ENCODE measurements at places on chromosomes 5 and 9.

- no peak for DNase-seq
Measured at GRCh38 chr9:126842977-126843799, 17.3 kb upstream of the ZBTB34 start.

DNA sequence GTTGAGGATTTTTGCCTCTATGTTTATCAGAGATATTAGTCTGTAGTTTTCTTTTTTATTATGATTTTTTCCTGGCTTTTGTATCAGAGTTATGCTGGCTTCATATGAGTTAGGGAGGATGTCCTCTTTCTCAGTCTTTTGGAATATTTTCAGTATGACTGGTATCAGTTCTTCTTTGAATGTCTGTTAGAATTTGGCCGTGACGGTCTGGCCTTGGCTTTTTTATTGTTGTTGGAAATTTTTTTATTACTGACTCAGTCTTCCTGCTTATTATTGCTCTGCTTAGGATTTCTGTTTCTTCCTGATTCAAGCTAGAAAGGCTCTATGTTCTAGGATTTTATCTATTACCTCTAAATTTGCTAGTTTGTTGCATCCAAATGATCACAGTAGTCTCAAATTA, 421.9 kb downstream of the CDH10 start:
- DNase-seq = no peak

GRCh38 chr9:8036914-8037524, 237.4 kb upstream of the DMAC1 start:
- DNase-seq = no peak

DNA sequence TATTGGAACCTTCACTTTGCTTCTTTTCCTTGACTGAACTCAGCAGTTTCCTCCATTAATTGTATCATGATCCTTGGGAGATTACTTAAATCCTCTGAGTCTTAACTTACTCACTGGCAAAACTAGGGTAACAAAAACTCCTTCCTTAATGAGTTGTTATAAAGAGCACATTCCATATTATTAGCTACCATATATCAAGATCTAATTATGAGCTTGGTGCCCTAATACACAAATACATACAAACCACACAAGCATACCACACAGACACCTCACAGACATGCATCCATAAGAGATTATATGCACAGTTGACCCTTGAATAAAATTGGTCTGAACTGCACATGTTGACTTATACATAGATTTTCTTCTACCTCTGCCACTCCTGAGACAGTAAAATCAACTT, 2.5 kb upstream of the SPINK7 start:
- DNase-seq = no peak

DNA sequence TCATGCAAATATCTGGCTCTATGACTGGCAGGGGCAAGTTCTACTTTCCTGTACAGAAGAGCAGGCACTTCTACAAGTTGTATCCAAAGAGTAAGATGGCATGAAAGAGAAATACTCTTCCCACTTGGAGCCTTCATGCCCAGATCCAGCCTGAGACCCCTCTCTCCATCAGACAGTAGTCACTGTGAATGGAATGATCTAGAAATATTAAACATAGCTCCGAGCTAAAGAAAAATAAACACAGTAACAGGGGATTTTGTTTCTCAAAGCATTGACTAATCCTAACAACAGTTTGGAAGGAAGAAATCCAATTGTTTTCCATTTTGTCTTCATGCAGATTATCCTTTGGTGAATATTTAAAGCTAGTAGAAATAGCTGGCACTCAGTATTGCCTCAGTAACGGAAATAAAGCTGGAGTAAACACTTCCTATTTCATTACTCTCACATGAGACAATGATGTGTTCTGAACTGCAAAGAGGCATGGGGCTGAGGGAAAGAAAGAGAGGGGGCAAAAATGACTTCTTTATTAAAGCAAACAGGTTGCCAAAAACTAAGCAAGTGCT, 100.0 kb downstream of the SEMA5A start:
- no peak for DNase-seq

GRCh38 chr5:5135957-5136676, 4.0 kb upstream of the ADAMTS16 start:
- no peak for DNase-seq

DNA sequence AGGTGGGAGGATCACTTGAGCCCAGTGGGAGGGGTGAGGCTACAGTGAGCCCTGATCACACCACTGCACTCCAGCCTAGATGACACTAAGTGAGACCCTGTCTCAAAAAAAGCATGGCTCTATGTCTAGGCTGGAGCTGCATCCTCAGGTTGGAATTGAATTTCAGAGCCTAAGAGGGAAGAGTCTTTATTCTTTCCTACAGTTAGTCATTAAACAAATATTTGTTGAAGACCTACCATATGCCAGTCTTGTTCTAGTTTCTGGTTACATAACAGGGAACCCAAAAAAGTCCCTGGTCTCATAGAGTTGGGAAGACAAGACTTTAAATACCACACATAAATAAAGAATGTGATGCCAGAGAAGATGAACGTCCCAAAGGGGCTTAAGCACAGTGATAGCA, 6.9 kb upstream of the GRPEL2 start:
- DNase-seq = no peak

DNA sequence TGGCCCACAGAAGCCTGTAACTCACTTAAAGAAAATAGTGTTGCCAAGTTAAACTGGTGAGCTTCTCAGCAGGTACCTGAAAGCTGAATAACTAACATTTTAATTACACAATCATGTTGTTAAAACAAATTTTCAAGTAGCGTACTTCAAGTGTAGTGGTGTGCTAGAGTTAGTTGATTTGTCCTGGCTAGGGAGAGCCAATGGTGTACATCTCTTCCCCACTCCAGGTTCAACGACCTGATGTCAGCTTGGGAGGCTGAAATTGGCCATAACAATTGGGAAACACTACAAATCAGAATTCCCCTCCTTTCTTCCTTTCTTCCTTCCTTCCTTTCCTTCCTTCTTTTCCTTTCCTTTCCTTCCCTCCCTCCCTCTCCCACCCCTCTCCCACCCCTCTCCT, 295.3 kb upstream of the SLC24A2 start:
- no peak for DNase-seq

DNA sequence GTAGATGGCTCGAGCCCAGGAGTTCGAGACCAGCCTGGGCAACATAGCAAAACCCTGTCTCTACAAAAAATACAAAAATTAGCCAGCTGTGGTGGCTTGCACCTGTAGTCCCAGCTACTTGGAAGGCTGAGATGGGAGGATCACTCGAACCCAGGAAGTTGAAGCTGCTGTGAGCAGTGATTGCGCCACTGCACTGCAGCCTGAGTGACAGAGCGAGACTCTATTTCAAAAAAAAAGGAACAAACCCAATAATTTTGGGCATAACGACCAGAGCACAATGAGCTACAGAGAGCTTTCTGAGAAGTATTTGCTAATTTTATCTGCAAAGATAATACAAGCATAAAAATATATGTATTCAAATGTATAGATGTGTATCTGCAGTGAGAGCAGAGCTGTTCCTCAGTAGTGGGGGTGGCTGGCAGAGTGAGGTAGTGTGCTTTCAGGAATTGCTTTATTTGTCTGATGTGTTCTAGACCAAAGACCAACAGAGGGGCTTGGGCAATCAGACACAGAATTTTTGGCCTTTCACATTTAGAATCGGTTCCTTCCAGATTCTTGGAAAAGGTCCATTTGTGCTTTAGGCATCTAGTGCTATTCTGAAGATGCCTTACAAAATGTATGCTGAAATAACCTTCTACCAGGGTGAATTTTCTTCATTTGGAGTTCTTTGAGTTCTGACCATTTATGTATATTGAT, 5.2 kb downstream of the DOCK8 start:
- peak; percentile 64 for DNase-seq

DNA sequence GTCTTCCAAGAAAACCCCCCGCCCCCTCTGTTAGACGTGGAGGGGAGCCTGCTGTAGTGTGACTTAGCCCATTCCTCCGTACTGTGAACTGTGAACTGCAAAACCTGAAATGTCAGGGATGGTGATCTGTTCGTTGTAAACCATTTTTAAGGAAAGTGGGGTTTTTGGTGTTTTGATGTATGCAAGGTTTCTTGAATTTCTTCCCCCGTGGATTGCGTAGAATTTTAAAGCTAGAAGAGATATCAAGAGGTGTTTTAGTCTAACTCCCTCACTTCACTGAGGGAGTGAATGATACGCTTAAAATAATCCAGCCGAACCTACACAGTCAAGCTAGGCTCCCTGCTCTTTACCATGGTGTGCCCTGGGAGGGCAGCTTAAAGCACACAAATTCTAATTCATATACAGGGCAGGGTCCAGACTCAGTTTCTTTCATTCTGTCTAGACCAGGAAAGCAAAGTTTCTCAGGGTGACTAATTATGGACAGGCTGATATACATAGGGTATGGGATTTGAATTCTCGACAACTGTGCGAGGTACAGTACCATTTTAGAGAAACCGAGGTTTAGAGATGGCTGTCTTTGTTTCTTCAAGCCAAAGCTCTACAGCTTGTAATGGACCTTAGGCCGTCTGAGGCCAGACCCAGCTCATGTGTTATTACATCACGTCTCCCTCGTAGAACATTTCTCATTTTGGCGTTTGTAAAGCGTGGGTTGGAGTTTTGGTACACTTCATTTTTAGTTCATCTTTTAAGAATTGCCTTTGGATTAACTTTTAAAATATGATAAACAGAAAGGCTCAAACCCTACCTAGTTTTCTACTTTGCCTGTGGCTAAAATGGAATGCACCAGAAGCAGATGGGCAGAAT, 2.7 kb downstream of the PTGER4 start:
- DNase-seq = no peak

DNA sequence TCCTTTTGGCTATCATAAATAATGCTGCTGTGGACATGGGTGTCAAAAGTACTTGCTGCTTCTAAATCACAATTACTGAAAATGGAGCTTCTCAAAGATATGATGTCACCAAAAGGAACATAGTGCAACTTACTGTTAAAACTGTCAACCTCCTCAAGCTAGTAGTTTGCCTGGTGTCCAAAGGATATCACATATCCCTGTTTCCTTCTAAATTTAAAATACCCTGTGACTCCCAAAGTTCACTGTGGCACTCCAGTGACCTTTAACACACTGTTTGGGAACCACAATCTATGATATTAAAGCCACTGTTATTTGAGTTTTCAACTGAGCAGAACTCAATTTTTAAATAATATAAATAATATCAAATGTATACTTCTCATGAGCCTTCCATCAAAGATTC, 18.2 kb downstream of the GLIS3 start:
- no peak for DNase-seq

DNA sequence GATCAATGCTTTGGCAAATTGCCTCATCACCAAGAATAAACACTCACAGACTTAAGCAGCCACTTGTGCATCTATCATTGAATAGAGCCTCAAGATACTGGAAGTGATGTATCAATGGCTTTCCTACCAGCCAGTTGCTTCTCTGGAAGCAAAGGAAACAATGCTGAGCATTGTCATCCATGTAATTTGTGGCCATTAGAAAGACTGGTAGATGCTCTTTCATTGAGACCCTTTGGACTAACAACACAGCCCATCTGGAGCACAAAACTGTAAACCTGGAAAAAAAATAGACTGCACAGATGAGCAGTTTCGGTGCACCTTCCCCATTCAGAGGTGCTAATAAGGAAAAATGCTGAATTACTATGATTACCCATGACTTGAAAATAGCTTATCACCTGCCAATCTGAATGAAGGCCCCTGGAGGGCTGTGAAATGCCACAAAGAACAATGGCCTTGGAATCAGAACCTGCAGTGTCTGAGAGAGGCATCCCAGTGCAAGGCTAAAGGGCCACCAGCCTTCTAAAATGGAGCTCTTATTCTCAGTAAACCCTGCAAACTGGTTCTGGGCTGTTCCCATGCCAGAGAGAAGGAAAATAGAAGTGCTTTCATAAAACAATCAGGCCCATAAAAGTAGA, 127.5 kb downstream of the RFK start:
- DNase-seq = no peak

GRCh38 chr9:35690294-35690613, 529 bp upstream of the TPM2 start:
- DNase-seq = no peak

DNA sequence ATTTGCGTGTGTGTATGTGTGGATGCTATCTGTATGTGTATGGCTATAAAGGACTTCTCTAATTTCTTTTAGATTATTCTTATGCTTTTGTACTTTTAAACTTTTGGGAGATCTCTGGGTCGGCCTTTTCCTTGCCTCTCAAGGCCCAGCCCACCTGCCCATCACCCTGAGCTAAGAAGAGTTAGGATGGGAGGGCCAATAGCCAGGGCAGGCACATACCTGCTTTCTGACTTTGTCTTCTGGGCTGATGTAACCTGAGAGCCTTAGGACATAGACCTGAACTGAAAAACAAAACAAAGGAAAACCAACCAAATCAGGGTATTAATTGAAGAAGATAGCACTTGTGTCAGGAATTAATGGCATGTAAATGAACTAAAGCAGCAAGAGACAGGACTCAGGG, 100.2 kb downstream of the IRX1 start:
- DNase-seq = no peak

- DNase-seq = no peak
Measured at GRCh38 chr9:107351382-107352045, 68.4 kb downstream of the RAD23B start.

DNA sequence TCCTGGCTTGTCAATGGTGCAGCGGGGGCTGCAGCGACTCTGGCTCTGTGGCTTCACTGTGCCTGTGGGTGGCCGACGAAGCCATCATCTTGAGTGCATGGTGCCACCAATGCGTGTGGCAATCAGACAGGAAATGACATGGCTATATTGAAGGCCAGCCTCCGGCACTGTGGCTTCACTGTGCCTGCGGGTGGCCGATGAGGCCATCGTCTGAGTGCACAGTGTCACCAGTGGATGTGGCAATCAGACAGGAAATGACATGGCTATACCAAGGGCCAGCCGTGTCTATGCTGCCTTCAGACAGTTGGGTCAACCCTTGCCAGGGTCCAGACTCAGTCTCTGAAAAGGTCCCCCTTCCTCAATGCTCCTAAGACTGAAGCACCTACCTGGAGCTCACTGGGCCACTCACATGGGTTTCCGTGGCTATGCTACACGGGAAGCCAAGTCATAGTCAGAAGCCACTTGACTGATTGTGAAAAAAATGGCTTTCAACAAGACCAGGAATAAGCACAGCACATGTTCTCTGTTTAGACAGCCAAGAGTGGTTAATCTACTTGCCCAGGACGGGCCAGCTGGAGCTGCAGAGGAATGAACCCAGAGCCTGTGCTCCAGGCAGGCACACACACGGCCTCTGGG, 67.5 kb upstream of the S1PR3 start:
- peak; percentile 66 for DNase-seq

GRCh38 chr9:126170286-126170823, 156.3 kb upstream of the MVB12B start:
- no peak for DNase-seq

DNA sequence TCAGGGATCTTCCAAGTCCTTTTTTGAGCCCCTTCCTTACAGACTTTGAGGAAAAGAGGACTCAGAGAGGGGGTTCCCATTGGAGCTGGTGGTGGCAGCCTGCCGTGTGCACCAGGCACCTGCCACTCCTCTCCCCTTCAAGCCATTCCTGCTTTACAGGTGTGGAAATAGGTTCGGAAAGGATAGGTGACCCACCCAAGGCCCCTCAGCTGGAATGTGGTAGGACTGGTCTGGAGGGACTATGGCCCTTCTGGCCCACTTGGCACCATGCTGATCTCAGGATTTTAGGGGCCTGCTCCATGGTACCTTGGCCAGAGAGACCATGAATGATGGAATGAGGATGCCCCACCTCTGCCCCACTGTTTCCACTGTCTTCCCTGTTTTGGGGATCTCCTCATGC, 1.4 kb downstream of the GALNT12 start:
- DNase-seq = no peak
